T-helper 9 cell (primary cell): ENCODE measurements at places on chromosomes 6 and 20.

GRCh38 chr6:154382740-154383139 is 26.1 kb upstream of the IPCEF1 start:
- DNase-seq = no peak

GRCh38 chr6:166911248-166911677 is 45.1 kb downstream of the RNASET2 start:
- DNase-seq = no peak

DNA sequence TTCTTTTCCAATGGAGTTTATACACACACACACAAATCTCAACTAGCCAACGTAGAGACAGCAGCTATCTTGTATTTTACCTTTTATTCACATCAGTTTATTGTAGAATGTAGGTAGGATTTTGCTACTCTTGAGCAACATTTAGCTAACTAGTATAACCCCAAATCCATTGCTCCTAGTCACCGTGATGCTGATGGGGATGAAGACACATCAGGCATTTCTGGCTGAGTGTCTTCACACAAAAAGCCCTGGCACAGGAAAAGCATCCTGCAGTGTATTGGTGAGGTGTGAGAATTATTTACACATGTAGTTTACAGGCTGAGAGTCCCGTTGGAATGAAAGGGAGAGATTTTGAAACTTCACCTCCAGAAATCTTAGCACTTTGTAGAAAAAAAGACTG is 65.9 kb upstream of the FBXL4 start:
- DNase-seq = no peak

DNA sequence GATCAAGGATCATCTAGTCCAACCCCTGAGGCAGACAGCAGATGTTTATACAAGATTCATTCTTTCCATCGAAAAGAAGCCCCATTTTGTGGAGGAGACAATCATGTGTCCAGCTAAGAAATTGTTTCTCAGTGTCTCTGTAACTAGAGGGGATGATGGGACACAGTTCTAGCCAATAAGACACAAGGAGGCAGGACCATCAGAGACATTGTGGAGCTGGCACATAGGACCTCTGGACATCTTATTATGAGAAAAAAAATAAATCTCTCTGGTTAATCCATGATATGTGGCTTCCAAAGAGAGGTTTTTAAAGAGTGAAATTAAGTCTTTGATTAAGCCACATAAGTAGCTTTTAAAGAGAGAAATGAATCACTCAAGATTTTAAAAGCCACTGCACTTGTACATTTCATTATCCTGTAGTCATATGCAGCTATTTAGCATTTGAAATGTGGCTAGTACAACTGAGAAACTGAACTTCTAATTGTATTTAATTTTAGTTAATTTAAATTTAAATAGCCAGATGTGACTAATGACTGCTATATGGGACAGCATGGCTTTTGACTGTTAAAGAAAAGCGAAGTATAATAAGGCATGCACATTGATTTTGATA is 176.8 kb downstream of the TASP1 start:
- no peak for DNase-seq

GRCh38 chr20:62050166-62051120 is 15.2 kb downstream of the TAF4 start:
- DNase-seq = no peak

GRCh38 chr6:45424451-45424861 is 46.7 kb upstream of the SUPT3H start:
- no peak for DNase-seq

GRCh38 chr6:6686748-6687601 is 98.5 kb downstream of the LY86 start:
- no peak for DNase-seq
